ENCODE measurements at places on chromosomes 16 and 17. TPM values are rescaled to one million over a fixed set of nuclear protein-coding genes. Genes with fewer than 3 reads are reported as not detected.

The KRT32 gene
- not detected for total RNA-seq

The SULT1A3 gene
- total RNA-seq, result 7.5 TPM

The TAT gene
- not detected for total RNA-seq

The KRTAP2-3 gene
- total RNA-seq, result not detected

The UTS2R gene
- not detected for total RNA-seq

The ABCC3 gene
- 313 TPM for total RNA-seq

The ZNF385C gene
- 0.37 TPM for total RNA-seq

The KRTAP1-1 gene
- 0.64 TPM for total RNA-seq

The CA5A gene
- total RNA-seq, result not detected

The CCL11 gene
- total RNA-seq, result not detected

The STRADA gene
- 6.6 TPM for total RNA-seq

The MYO1D gene
- total RNA-seq, result 31.2 TPM

The MYH1 gene
- total RNA-seq, result not detected

The NPIPB9 gene
- not detected for total RNA-seq
